ENCODE measurements at places on chromosomes 3 and 15.

DNA sequence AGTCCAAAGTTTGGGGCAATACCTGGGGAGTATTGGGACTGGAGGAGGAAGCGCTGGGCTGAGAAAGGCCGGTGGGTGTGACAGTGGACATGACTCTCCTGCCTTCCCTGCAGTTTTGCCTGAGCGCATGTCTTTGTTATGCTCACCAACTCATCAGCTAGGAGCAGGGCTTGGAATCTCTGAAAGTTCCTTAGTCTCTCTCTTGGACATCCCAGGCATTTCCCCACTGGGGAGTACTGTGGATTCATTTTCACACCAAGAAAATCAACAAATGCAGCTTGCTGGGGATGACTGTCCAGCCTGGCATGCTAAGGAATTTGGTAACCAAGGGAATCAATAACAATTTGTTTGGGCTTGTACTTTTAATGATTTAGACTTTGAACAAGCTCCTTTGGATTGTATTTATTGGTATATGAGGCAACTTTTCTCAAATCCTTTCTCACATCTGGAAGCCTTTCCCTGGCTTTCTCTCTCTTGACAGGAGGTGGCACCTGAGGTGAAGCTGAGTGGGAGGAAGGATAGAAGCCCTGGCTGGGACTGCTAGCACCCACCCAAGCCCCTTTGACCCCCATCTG, 48.5 kb upstream of the CHST2 start:
- no peaks in the 10 kb centered on the region for H3K36me3 ChIP-seq
- no peak for DNase-seq
- H3K27ac ChIP-seq = no peak overlapping the region
- no peaks in the 10 kb centered on the region for H3K27me3 ChIP-seq
- H3K4me1 ChIP-seq = no peaks in the 10 kb centered on the region

DNA sequence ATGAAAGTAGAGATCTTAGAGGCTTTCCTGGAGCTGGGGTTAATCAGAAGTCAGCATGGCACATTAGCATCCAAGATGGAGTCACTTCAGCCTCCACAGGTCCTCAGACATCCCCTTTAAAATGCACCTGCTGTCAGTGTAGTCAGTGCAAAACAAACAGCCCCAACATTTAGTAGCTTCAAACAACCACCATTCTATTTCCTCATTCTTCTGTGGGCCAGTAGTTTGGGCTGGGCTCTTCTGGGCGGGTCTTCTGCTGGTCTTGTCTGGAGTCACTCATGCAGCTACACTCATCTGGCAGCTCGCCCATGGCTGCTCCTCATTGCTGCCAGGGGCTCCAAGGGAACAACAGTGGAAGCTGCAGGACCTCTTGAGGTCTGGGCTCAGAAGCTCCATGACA, 99.9 kb downstream of the TLE3 start:
- no peak overlapping the region for H3K27ac ChIP-seq
- DNase-seq = peak; percentile 81
- H3K27me3 ChIP-seq = no peaks in the 10 kb centered on the region
- H3K4me1 ChIP-seq = no peaks in the 10 kb centered on the region
- no peaks in the 10 kb centered on the region for H3K36me3 ChIP-seq

DNA sequence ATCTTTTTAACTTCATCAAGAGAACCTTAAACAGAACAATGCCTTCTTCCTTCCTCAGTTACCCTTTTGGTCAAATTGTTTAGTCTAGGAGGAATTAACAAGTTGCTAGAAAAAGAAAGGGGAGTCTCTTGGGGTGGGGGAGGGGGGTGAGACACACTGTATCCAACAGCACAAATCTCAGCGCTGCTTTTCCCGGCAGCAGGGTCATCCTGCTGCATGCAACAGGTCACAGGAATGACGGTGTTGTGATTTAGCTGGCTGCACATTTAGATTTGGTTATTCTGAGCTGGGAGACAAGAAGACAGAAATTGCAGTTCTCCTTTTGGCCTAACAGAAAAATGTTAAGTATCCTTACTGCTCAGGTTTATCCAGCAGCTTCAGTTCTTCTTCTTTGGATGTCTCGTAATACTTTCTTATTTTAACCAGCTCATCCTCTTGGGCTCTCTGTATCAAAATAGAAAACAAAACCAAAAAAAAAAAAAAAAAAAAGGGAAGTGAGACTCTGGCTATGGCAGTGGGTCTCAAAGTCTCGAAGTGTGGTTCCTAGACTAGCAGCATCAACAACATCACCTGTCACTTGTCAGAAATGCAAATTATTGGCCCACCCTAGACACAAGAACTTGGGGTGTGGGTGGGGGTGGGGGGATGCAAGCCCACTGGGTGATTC, 190.5 kb downstream of the GREM1 start:
- H3K4me1 ChIP-seq = peaks cover 6% of the 10 kb centered on the region
- no peak overlapping the region for H3K4me3 ChIP-seq
- peaks cover 7% of the 10 kb centered on the region for H3K36me3 ChIP-seq
- no peak for DNase-seq

DNA sequence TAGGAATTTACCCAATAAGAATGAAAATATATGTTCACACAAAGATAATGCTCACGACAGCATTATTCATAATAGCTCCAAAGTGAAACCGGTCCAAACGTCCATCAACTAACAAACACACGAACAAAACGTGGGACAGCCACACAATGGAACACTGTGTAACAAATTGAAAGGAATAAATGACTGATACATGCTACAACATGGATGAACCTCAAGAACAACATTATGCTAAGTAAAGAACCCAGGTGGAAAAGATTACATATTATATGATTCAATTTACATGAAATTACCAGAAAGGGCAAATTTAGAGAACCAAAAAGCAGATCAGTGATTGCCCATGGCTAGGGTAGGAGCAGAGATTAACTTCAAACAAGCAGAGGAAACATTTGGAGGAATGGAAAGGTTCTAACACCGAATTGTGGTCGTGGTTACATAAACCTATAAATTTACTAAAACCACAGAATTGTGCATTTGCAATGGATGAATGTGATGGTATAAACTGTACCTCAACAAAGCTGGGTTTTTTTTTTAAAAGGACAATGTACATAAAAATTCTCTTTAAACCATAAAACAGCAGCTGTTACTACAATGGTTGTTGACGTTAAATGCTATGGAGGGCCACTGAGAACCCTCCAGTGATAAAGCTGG, 76.3 kb downstream of the XXYLT1 start:
- H3K27me3 ChIP-seq = no peaks in the 10 kb centered on the region
- no peak for DNase-seq
- no peak overlapping the region for H3K27ac ChIP-seq
- H3K36me3 ChIP-seq = no peaks in the 10 kb centered on the region

- H3K4me1 ChIP-seq = no peaks in the 10 kb centered on the region
- H3K4me3 ChIP-seq = no peak overlapping the region
- no peaks in the 10 kb centered on the region for H3K27me3 ChIP-seq
- no peak for DNase-seq
Observed at GRCh38 chr15:53658827-53659555, 100.5 kb downstream of the WDR72 start.

DNA sequence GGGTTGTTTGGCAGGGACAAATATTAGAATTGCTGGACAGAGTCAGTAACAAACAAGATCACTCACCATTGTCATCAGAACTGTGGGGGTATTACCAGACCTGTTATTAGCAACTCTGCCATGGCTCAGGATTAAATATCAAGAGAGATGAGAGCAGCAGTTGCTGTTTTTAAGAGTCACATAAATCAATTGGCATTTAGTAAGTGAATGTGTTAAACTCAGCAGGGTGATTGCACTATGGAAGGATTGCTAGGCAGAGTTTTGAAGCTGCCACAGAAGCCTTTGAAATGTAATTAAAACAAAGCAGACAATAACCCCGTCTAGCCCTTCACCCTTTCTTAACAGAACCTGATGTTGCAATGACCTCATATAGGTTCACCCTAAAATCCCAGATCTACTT, 238.8 kb downstream of the GAP43 start:
- no peak for DNase-seq
- H3K4me3 ChIP-seq = no peak overlapping the region
- no peak overlapping the region for H3K27ac ChIP-seq
- no peaks in the 10 kb centered on the region for H3K36me3 ChIP-seq
- no peaks in the 10 kb centered on the region for H3K27me3 ChIP-seq
- peaks cover 6% of the 10 kb centered on the region for H3K4me1 ChIP-seq

DNA sequence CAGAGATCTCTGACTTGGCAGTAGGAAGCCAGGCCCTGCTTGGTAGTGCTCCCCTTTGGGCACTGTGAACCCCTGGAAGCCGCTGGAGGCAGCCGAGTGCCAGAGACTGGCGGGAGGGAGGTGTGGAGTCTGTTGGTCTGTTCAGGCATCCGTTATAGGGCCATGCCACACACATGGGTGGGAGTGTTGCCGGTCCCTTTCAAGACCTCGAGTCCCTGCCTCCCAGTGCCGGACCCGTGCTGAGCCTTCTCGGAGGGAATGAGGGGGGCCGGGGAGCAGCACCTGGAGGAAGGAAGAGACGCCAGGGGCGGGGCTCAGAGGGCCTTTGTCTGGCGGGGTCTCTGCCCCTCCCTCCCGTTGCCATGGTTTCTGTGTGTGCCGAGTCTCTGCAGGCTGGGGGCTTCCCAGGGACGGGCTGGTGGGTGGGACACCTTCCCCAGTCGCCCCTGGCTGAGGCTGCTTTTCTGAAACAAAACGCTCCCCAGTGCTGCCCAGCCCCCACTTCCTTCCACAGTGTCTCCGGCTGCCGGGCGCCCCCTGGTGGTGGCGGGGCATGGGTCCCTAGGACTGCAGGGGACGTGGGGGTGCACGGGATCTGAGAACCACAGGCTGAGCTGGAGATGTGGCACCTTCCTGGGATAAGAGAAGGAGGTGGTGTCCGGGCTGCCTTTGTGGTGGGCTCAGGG, 10.0 kb downstream of the GNAI2 start:
- H3K27ac ChIP-seq = peak overlapping the region; percentile 96
- H3K4me3 ChIP-seq = peak overlapping the region; percentile 52
- DNase-seq = peak; percentile 95

DNA sequence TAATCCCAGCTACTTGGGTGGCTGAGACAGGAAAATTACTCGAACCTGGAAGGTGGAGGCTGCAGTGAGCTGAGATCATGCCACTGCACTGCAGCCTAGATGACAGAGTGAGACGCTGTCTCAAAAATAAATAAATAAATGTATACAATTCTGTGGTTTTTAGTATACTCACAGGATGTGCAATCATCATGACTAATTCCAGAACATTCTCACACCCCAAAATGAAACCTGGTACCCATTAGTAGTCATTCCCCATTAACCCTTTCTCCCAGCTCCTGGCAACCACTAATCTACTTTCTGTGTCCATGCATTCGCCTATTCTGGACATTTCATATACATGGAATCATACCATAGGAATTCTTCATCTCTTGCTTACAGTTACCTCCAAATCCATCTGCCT, 44.5 kb downstream of the LRRFIP2 start:
- no peak overlapping the region for H3K27ac ChIP-seq
- no peaks in the 10 kb centered on the region for H3K27me3 ChIP-seq
- peaks cover 34% of the 10 kb centered on the region for H3K4me1 ChIP-seq
- H3K36me3 ChIP-seq = no peaks in the 10 kb centered on the region
- DNase-seq = no peak
- no peak overlapping the region for H3K4me3 ChIP-seq

- no peaks in the 10 kb centered on the region for H3K27me3 ChIP-seq
- no peak for DNase-seq
- H3K4me1 ChIP-seq = peaks cover 5% of the 10 kb centered on the region
- no peak overlapping the region for H3K27ac ChIP-seq
- no peak overlapping the region for H3K4me3 ChIP-seq
- H3K36me3 ChIP-seq = no peaks in the 10 kb centered on the region
Observed at GRCh38 chr3:62571916-62572315, 198.6 kb upstream of the FEZF2 start.

DNA sequence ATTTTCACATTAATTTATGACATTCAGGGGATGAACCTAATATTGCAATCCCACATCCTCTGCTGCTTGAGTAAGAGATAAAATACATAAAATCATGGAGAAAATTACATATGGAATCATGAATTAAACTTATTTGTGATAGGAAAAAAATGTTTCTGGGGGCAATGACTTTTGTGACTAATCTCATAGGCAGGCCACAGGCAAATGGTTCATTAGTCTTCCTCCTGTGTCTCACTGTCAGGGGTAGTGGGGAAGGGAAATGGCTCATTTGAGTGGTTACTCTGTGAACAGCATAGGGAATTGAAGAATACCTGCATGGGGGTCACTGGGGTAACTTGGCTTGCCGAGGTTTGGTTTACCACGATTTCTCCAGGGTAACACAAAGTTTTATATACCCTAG, 72.0 kb downstream of the TFG start:
- no peaks in the 10 kb centered on the region for H3K27me3 ChIP-seq
- H3K4me1 ChIP-seq = no peaks in the 10 kb centered on the region
- DNase-seq = no peak
- peaks cover 11% of the 10 kb centered on the region for H3K36me3 ChIP-seq

- peaks cover 15% of the 10 kb centered on the region for H3K4me1 ChIP-seq
- no peaks in the 10 kb centered on the region for H3K36me3 ChIP-seq
- H3K4me3 ChIP-seq = no peak overlapping the region
- no peaks in the 10 kb centered on the region for H3K27me3 ChIP-seq
- DNase-seq = no peak
Observed at GRCh38 chr3:23055733-23056376, 147.3 kb upstream of the UBE2E2 start.

DNA sequence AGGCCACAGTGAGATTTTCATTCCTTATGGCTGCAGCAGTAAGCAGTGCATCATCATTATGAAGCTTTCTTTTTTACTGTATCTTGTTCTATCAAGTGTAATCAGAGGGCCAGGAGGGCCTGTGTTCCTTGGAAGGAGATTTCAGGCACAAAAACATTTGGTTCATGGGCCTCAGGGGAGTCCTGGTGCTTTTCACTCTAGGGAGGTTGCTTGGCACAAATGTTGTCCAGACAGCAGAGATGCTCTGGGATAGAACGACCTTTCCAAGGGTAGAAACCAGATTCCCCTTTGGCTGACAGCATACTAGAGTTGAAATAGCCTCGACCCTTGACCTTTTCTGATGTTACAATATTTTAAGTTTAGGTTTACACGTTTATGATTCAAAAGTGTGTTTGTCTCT, 95.3 kb upstream of the CLSTN2 start:
- no peaks in the 10 kb centered on the region for H3K4me1 ChIP-seq
- H3K36me3 ChIP-seq = no peaks in the 10 kb centered on the region
- no peak overlapping the region for H3K27ac ChIP-seq
- no peak for DNase-seq
- no peak overlapping the region for H3K4me3 ChIP-seq
- no peaks in the 10 kb centered on the region for H3K27me3 ChIP-seq

DNA sequence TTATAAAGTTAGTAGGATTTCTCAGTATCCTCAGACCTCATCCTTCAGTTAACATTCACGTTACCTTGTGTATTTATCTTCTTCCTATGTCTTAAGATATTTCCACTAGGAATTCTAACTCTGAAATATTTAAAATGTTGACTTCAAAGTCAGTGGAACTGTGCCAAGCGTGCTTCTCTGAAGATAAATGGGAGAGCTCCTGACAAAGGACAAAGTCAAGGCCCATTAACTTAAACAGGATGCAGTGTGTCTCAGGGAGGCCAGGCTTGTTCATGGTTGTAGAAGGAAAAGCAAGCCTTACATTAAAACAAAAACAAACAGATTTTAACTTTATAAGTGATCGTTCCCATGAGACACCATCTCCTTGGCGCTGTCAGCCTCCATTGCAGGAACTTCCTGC, 41.5 kb downstream of the ABHD17C start:
- no peak overlapping the region for H3K27ac ChIP-seq
- no peak for DNase-seq
- no peaks in the 10 kb centered on the region for H3K36me3 ChIP-seq
- H3K27me3 ChIP-seq = no peaks in the 10 kb centered on the region
